ENCODE measurements at places on chromosomes 1 and 21.
A peak's percentile ranks its signal among the peaks of the same experiment; 100 is the strongest.

DNA sequence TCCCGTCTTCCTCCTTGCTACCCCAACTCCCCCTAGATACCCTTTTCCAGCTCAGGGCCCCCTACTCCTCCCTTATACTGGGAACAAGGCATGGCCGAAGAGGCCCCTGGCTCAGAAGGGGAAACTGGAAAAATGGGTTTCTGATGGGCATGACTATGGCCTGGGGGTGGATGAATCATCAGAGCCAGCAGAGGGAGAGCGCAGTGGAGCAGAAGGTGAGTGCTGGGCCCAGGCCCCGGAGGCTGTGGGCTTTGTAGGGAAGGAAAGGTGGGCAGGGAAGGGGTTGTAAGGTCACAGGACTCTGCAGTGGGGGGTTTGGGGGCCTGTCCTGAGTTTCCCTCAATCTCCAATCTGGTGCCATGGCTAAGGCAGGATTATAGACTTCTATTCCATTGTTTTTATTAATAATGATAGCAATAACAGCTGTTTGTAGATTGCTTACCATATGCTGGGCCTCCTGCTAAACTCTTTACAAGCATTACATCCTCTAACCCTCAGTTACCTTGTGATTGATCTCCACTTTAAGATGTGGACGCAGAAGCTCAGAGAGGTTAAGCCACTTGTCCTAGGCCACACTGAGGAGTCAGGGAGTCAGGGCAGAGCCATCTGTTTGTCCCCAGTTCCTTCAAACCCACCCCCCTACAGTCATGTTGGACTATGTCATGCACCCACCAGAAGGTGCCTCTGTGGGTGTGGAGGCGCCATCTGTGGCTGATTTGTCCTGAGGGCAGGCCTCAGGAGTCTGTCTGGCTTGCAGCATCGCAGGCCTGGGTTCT, 36.2 kb upstream of the ZNF362 start:
- no peak for DNase-seq

DNA sequence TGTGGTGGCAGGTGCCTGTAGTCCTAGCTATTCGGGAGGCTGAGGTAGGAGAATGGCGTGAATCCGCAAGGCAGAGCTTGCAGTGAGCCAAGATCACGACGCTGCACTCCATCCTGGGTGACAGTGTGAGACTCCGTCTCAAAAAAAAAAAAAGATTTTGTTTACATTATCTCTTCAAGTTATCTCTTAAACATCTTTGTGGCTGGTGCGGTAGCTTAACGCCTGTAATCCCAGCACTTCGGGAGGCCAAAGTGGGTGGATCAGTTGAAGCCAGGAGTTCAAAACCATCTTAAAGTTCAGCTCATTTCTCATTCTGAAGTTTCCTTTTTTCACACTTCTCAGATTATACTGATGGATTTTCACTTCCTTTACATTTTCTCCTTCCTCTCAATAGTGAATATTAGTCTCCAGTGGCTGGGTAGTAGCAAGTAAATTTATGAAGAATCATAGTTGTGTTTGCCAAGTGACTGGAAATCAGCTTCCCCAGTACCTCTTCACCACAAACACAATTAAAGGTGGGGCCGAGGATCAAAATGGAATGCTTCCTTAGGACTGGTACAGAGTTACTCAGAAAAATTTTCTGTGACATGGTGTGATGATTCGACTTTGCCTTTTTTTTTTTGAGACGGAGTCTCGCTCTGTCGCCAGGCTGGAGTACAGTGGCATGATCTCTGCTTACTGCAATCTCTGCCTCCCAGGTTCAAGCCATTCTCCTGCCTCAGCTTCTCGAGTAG, 13.8 kb downstream of the PIP5K1A start:
- DNase-seq, result no peak

GRCh38 chr1:168608796-168609715, 32.7 kb downstream of the XCL1 start:
- no peak for DNase-seq

- DNase-seq, result peak; percentile 45
Measured at GRCh38 chr1:117656202-117656641, 50.4 kb downstream of the TENT5C start.

GRCh38 chr1:239123260-239123659, 263.1 kb upstream of the CHRM3 start:
- no peak for DNase-seq

DNA sequence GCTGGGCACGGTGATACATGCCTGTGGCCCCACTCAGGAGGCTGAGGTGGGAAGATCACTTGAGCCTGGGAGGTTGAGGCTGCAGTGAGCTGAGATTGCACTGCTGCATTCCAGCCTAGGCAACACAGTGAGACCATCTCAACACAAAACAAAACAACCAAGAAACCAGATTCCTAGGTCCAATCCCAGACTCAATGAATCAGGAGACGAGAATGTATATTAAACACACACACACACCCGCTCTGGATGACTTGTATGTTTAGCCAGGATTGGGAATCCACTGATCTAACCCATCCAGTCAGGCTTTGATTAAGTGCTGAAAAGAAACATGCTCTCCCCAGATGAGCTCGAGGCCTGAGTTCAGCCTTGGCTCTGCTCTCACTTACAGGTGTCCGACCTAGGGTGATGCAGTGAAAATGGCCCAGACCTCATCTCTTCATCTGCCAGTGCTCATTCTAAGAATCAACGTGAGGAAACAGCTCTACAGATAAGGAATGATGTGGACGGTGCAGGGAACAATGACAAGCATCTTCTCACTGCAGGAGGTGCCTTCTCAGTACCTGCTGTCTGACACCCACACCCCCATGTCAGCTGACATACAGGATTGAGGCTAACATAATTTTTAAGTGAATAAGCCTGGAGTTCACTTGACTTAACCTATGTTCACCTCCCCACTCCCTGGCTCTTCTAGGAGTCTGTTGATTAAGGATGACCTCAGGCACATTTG, 15.3 kb upstream of the SRSF4 start:
- DNase-seq, result no peak

GRCh38 chr1:90721210-90722194, 4.4 kb upstream of the BARHL2 start:
- no peak for DNase-seq
